ENCODE measurements at places on chromosomes 12 and 14. TPM values are rescaled to one million over a fixed set of nuclear protein-coding genes. Genes with fewer than 3 reads are reported as not detected.

The PIWIL1 gene
- polyA plus RNA-seq, result not detected

GRCh38 chr12:109721276-109721675 is 7.7 kb downstream of the FAM222A start:
- H3K4me1 ChIP-seq, result no peaks in the 10 kb centered on the region
- no peak overlapping the region for H3K27ac ChIP-seq
- no peak overlapping the region for H3K4me3 ChIP-seq
- H3K36me3 ChIP-seq, result no peaks in the 10 kb centered on the region
- H3K27me3 ChIP-seq, result no peaks in the 10 kb centered on the region

- DNase-seq, result no peak
- H3K36me3 ChIP-seq, result peaks cover 6% of the 10 kb centered on the region
- no peaks in the 10 kb centered on the region for H3K27me3 ChIP-seq
- no peak overlapping the region for H3K27ac ChIP-seq
- no peak overlapping the region for H3K4me3 ChIP-seq
These were observed 62.1 kb downstream of the ATG14 start for GRCh38 chr14:55349565-55349964.

GRCh38 chr12:40646456-40646855 is 45.8 kb upstream of the CNTN1 start:
- no peaks in the 10 kb centered on the region for H3K27me3 ChIP-seq
- H3K4me1 ChIP-seq, result no peaks in the 10 kb centered on the region
- no peaks in the 10 kb centered on the region for H3K36me3 ChIP-seq

DNA sequence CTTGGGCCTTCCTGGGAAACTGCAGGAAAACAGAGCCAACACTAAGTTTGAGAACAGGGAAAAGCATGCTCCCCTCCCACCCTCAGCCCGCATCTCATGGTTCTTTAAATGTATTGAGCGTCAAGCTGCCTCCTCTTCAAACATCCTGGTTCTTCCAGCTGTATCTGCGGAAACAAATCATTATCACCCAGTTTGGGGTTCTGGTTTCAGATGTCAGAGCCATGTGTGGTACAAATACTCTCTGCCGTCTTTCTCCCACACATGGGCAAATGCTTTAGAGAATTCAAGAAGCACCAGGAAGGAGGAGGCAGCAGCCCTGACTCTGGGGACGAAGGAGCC is 29.1 kb downstream of the JDP2 start:
- peaks cover 3% of the 10 kb centered on the region for H3K4me1 ChIP-seq
- no peaks in the 10 kb centered on the region for H3K27me3 ChIP-seq
- DNase-seq, result no peak
